CD8-positive, alpha-beta memory T cell (primary cell): ENCODE measurements at places on chromosomes 4 and X.

- H3K4me1 ChIP-seq = no peaks in the 10 kb centered on the region
- no peak overlapping the region for H3K27ac ChIP-seq
- H3K27me3 ChIP-seq = no peaks in the 10 kb centered on the region
Observed at GRCh38 chrX:100368167-100368566, 41.9 kb downstream of the PCDH19 start.

- H3K36me3 ChIP-seq = no peaks in the 10 kb centered on the region
- H3K4me3 ChIP-seq = no peak overlapping the region
- no peak for DNase-seq
- no peaks in the 10 kb centered on the region for H3K27me3 ChIP-seq
- H3K27ac ChIP-seq = no peak overlapping the region
- H3K4me1 ChIP-seq = no peaks in the 10 kb centered on the region
Observed at GRCh38 chrX:66233209-66233608, 69.2 kb downstream of the HEPH start.

- H3K36me3 ChIP-seq = peaks cover 15% of the 10 kb centered on the region
- DNase-seq = peak; percentile 72
- no peaks in the 10 kb centered on the region for H3K27me3 ChIP-seq
Observed at GRCh38 chr4:2469192-2469984, 482 bp downstream of the RNF4 start.

DNA sequence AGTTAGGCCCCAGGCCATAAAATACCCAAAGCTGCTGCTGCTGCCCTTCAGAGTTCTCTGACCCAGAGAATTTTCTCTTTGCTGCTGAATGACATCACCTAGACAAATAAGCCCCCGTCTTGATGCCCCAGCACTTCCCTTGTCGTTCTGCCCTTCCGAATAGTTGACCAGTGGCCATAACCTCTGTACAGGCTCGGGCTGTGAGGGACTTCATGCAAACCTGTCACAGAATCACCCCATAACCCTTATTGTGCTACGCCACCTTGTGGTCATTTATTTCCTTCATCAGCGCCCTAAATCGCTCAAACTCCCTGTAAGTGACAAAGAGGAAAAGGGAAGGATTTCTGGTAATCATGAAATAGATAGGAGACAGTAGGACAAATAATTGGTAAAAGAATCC lies 18.8 kb downstream of the SPACA5 start:
- H3K27me3 ChIP-seq = no peaks in the 10 kb centered on the region
- DNase-seq = no peak
- no peaks in the 10 kb centered on the region for H3K36me3 ChIP-seq
- H3K4me1 ChIP-seq = no peaks in the 10 kb centered on the region
- H3K4me3 ChIP-seq = no peak overlapping the region

- no peaks in the 10 kb centered on the region for H3K4me1 ChIP-seq
- H3K27ac ChIP-seq = no peak overlapping the region
- H3K27me3 ChIP-seq = no peaks in the 10 kb centered on the region
- DNase-seq = no peak
- H3K36me3 ChIP-seq = no peaks in the 10 kb centered on the region
- H3K4me3 ChIP-seq = no peak overlapping the region
Observed at GRCh38 chrX:47605024-47605423, 14.6 kb downstream of the SYN1 start.
